H9 (cell line): ENCODE measurements at places on chromosomes 7 and 10. TPM values are rescaled to one million over a fixed set of nuclear protein-coding genes. Genes with fewer than 3 reads are reported as not detected.

Gene EPHA1
- total RNA-seq: 109 and 119 TPM in 2 replicates

GRCh38 chr7:14018751-14019150 is 29.3 kb upstream of the ETV1 start:
- no peak for DNase-seq

Gene CYP2C19
- total RNA-seq: not detected in 2 replicates

- no peak for DNase-seq
These were observed 134.8 kb upstream of the ZMIZ1 start for GRCh38 chr10:78933828-78934531.

DNA sequence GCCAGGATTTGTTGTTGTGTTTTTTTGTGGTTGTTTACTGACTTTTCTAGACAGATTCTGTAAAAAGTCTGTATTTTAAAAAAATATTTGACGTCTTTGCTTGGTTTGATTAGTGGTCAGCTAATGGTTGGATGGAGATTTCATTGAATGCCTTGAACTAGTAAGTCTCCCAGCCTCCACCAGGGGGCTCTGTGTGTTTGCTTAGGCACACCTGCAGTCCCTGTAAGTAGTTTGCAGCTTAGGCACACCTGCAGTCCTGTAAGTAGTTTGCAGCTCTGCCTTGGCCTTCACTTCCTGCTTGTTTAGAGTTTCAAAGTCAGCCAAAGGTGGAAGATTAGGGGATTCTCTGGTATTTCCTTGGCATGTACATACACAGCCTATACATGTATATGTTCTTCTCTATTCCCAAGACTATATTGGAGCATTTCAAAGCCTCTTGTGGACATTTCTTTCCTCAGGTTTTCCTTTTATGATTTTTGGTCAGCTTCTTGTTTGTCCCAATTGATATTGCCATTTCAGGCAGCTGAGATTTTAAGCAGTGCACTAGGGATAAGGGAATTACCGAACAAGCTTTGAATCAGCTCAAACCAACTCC is 101.6 kb downstream of the CCSER2 start:
- peak; percentile 88 for DNase-seq

GRCh38 chr10:1291178-1292090 is 235.2 kb downstream of the WDR37 start:
- no peak for DNase-seq

Gene TLL2
- 1.4 and 1.8 TPM in 2 replicates for total RNA-seq

- DNase-seq: no peak
These were observed 75.6 kb downstream of the GRM8 start for GRCh38 chr7:127177156-127177555.

- DNase-seq: no peak
These were observed 110.6 kb downstream of the TNS3 start for GRCh38 chr7:47471358-47471703.

DNA sequence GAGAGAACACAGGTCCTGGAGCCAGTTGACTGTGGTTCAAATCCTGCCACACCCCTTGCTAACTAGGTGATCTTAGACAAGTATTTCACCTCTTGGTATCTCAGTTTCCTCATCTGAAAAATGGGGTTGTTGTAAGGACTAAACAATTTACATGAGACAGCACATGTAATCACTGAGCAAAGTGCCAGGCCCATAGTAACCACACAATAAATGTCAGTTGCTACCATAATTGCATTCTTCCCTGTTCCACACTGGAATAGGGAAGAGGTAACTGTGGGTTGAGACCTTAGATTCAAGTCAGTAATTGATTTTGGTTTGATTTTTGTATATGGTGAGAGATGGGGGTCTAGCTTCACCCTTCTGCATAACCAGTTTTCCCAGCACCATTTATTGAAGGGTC is 91.4 kb upstream of the PDLIM1 start:
- DNase-seq: no peak

Gene PDZD8
- 36.0 and 38.2 TPM in 2 replicates for total RNA-seq

DNA sequence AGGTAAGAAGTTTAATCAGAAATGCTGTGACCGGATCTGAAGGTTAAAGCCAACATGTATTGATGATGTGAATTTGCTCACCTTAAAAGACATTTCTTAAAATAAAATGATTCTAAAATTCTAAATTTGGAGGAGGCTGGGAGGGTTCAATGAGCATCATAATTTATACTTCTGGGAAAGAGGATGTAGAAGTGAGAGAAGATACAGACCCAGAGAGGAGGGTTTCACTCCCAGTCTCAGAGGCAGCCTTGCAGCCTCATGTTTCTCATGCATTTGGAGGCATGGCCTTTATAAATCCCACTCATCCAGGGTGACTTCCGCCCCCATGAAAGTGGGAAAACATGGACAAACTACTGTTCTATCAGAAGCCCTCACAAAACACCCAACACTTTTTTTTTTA is 305.6 kb upstream of the PITRM1 start:
- no peak for DNase-seq

GRCh38 chr10:79242620-79243152 is 104.6 kb upstream of the PPIF start:
- peak; percentile 62 for DNase-seq

DNA sequence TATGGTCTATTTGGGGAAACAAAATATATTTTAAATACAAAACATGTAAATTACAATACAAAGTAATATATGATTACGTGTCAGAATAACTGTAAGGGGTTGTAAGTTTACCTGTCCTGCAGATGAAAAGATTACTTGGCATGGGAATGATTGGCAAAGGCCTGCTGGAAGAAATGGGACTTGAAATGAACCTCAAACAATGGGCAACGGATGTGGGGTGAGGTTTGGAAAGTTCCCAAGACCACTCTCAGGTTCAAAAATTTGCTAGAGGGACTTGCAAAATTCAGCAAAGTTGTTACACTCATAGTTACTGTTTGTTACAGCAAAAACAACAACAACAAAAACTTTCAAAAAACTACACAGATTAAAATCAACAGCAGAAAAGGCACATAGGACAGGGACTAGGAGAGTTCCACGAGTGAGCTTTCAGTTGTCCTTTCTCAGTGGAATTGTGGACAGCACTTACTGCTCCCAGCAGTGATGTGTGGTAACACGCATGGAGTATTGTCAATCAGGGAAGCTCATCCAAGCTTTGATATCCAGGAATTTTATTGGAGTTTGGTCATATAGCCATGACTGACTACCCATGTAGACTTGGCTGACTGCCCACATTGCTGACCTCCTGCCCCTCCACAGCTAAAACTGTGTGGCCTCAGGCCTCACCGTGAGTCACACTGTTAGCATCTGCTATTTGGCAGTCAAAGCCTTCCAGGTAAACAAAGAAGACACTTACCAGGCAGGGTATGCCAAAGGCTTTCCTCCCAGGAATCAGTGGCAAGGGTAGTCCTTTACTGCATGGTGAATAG is 43.8 kb downstream of the EXOC6 start:
- DNase-seq: peak; percentile 62

Gene DGKI
- total RNA-seq: 0.55 and 0.77 TPM in 2 replicates

- no peak for DNase-seq
These were observed 87.6 kb downstream of the ARMH3 start for GRCh38 chr10:101968286-101968939.

Gene TMEM178B
- total RNA-seq: 9.3 and 11.3 TPM in 2 replicates

- DNase-seq: no peak
These were observed 12.3 kb downstream of the IQUB start for GRCh38 chr7:123522066-123522465.

DNA sequence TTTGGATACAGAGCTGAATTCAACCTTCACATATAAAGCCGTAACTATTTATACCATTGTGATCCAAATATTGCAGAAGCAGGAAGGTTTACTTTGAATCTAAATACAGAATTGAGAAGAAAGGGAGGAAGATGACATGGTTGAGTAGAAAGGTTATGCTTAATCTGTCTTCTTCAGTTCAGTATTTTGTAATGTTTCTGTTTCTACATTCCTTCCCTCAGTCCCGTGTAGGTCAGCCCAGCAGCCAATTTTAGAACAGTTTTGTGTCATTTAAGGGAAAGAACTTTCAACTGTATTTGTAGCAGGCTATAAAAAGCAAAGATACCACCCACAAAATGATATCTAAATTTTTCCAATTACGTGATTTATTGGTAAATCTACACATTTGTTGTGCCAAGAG is 97.4 kb downstream of the CPED1 start:
- DNase-seq: no peak

GRCh38 chr7:44338600-44338999 is 13.2 kb upstream of the CAMK2B start:
- DNase-seq: no peak

Gene FGFR2
- 133 and 135 TPM in 2 replicates for total RNA-seq

- DNase-seq: no peak
These were observed 26.9 kb downstream of the RAMP3 start for GRCh38 chr7:45184326-45185027.

DNA sequence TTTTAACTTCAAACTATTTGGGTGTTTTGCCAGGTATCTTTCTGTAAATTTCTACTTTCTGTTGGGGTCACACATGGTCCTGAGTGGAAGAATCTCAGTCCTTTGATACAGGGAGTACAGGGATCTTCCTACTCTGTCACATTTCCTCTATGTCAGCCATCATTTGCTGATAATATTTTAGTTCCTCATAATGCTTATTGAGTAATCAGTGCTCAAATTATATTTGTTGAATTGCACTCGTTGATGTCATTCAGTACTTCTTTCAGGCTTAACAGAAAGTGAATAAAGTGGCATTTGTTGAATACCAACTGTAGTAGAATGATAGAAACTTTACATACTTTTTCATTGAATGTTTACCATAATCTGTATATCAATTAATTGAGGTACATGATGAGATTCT is 31.9 kb downstream of the WDR11 start:
- DNase-seq: no peak

Gene ANKRD2
- total RNA-seq: not detected in 2 replicates

Gene BUB3
- total RNA-seq: 188 and 200 TPM in 2 replicates

DNA sequence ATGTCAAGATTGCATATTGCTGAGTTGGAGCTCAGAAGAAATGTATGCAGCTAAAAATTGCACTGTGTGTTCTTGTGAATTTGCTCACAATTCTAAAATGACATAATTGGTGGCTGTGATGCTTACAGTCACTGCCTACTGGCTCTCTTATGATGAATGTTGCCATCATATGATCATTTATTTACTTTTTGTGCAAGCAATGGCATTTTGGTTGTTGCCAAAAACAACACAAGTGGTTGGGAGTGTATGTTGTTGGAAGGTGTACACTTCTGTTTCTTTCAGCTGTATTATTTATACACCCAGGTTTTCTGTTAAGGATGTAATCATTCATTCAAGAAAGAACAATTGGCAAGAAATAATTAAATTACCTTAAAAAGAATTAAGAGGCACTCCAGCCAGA is 28.9 kb downstream of the PON1 start:
- no peak for DNase-seq

DNA sequence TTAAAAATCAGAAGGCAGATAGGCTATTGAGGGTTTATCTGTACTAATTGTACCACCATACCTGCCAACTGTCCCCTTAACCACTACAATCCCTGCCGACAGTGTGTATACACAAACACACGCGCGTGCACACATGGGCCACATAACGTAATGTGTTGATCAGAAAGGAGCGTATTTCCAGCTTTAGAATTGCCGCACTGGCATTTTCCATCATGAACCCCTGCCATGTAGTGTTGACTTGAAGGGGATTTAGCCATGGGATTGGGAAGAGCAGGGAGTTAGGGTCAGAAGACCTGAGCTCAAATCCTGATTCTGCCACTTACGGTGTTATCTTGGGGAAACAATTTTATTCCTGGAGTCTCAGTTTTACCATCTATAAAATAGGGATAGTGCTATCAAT is 158.9 kb downstream of the TCF7L2 start:
- no peak for DNase-seq

Gene RAPGEF5
- total RNA-seq: 13.3 and 14.4 TPM in 2 replicates

DNA sequence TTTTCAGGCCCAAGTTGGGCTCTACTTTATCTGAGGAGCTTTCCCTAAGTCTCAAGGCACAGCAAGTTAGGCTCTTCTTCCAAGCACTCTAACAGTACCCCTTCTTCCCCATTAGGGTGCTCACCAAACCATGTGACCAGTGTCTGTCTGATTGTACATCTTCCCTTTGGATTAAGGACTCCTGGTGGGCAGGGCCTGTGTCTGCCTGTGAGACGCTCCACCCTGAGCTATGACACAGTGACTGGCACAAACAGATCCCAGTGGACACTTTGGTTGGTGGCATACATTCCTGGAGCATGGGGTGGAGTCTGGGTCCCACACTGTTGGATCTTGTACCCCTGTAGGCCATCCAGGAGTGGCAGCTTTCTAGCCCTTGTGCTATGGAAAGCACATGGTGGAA is 23.8 kb downstream of the PLPP4 start:
- peak; percentile 10 for DNase-seq

DNA sequence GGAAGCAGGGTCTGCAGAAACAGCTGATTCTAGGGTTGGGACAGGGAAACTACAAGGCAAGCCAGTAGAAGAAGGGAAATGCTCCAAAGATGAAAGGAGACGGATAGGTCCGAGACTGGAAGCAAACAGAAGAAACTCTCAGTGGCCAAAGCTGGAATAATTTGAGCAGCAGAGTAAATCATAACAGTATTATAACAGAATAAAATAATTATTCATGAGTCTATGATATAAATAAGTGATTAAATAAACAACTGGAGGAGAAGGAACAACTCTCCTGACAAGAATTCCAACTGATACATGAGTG is 27.6 kb downstream of the EZH2 start:
- no peak for DNase-seq

Gene EPHB4
- 132 and 135 TPM in 2 replicates for total RNA-seq

GRCh38 chr7:99011341-99011705 is 132.6 kb downstream of the SMURF1 start:
- no peak for DNase-seq

DNA sequence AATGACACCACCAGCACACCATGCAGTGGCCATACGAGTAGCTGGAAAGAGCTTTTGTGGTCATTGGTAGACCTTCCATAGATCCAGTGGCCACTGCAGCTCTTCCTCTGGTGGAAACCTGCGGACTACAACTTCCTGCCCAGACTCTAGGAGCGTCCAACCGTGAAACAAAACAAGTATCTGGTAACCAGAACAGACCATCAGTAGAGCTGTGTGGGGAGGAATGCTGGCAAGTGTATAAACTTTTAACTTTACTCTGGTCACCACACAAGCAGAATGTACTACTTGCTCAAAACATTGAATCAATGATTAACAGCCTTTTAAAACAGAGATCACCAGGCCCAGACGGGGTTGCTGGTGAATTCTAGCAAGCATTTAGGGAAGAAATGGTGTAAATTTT is 154.7 kb upstream of the DGKB start:
- no peak for DNase-seq

DNA sequence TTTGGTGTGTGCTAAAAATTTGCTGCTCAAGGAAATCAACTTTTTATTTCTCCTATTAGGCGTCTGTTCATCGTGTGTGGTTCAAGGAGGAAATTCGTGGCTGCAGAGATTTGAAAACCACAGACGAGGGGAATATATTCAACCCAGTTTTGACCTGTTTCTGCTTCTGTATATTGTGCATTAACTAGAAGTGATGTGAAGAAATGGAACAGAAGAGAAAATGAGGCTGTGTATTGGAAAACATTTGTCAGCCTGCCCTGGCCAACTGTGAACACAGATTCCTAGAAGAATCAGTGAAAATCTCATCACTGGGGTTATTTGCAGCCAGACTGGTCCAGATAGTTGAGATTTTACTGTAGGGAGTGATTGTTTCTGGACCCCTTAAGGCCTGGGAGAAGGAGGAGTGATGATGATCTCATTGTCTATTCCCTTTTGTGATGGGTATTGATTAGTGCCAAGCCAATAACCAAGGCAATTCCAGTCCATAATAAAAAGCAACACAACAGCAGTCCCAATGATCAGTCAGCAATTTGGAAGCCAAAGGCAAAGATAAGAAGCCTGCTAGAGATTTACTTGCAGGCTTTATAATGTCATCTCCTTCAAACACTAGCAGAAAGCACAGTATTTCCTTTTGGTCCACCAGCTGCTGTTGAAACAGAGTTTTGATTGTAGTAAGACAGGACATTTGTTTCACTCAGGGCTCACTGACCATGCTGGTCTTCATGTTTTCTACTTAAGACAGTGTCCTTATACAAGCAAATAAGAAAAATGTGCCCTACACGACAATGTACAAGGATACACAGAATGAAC is 339.4 kb downstream of the PRPF18 start:
- DNase-seq: no peak
